Ascending aorta (tissue), 2 donors: ENCODE measurements at places on chromosomes 6 and 20.

DNA sequence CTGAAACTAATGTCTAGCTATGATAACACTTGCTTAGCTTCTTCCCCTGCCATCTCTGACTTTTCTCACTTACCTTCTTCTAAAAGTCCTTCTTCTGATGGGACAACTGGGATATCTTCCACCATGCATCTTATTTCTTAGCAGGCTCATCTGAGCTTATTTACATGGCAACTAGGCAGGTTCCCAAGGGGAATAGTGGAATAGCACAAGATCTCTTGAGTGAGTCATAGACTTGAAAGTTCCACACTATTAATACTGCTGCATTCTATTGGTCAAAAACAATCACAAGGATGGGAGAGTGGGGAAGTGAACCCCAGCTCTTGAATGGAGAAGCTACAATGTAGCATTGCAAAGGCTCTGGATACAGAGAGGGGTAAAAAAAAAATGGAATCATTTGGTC, 142.1 kb downstream of the HAO1 start:
- no peak for DNase-seq

- no peak for DNase-seq
Observed at GRCh38 chr6:152973916-152974315, 8.9 kb downstream of the FBXO5 start.

DNA sequence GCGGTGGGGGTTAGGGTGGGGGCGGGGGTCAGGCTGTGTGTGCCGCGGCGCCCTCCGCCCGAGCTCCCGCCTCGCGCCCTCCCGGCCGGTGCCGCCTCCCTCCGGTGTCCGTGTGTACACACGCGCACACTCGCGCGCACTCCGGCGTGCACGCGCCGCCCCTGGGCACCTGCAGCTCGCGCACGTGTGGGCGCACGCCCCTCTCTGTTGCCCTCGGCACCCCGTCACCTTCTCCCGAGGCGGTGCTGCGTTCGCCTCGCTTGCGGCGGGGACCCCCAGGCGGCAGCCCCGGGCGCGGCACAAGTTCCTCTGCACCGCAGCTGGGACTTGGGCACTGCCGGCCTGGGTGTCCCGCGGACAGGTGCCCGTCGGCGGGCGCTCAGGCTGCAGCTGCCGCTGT, 525 bp downstream of the MACROD2 start:
- DNase-seq: no peak

GRCh38 chr20:33133373-33133941, 34.5 kb upstream of the BPIFA2 start:
- DNase-seq: no peak

DNA sequence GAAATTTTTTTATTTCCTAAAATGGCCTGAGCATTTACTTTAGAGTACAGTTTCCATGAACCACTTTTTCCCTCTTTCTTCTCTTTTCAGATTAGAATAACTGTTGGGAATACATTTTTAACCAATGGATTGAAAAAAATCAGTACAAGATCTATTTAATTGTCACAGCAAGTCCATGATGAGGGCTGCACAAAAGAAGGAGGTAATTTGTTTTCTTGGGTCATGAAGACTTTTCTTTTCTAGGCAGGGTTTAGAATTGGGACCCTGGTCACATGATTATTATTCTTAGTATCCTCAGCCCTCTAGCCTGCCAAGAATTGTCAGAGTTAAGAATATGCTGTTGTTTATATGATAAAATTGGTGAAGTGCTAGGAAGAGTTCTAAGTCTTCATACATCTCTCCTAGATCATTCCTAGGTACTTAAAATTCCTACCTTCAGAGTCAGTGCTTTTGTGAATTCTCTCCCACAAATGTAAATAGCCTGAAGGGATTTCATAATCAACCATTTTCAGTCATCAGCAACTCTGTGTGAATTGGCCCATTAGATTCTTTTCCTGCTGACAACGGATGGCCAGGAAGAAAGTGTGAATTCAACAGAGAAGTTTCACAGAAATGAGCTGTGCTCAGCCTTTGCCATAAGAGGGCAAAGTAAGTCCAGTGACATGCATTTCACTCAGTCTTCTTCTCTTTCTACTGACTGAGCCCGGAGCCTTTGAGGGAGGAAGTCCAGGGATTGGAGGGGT, 32.4 kb upstream of the TPBG start:
- DNase-seq: no peak

DNA sequence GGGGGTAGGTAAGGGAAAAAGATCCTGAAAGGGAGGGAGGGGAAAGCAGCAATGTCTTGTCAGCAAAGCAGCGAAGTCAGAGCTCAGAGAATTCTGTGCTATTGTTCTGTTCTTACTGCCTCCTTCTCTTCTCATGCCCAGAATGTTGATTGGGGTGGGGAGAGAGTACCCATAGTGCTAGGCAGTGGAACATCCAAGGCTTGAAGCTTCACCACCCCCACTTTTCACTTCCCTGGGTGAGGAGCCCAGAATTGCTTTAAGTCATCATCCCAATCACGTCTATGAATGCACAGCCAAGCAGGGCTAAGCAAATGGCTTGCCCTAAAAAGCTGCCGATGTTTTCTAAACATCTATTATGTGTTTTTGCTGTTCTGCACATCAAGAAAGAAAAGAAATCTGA, 16.5 kb downstream of the REPS1 start:
- DNase-seq: no peak

DNA sequence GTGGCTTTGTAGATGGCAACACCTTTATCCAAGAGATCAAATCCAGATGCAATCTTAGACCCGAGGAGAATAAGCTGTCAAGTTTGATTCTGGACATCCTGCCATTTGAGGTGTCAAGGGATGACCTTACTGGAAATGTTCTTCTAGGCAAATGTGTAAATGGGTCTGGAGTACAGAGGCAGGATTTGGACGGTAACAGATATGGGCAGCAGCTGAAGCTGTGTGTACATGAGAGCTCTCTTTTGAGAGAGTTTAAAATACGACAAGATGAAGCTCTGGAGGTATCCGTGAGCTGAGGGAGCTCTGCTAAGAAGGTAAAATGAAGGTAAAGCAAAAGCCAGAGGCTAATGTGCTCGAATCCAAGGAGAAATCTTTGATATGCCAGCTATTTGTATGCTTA, 56.6 kb downstream of the RALGAPA2 start:
- no peak for DNase-seq

DNA sequence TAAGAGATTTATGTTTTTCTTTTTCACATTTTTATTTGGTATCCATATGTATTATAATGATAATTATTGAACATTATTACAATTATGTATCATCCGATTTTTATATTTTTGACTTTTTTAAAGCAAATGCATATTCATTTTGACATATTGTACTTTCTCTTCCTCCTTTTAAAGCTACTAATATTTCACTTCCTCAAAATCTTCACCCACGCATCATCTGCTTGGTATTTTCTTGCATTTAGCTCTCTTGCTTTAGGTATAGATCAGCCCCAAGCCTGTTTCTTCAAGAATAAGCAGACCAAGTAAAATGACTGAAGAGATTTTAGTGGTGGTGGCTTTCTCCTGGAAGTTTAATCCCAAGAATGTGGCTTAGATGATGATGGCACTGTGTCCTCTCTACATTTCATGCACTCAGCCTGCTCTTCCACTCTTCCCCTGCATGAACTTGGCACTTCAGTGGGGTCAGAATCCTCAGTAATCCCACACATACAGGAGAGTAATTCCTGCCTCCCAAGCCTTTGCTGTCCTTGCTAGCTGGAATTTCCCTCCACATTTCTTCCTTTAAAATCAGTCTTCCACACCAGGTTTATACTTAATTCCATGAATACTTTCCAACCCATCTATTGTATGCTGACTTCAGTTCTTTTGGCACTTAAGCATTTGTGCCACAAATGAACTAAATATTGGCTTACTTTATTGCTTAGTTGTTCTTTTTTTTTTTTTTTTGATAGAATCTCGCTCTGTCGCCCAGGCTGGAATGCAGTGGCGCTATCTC, 8.2 kb downstream of the NCOA7 start:
- DNase-seq: no peak

- DNase-seq: no peak
Observed at GRCh38 chr6:22849921-22850320, 280.6 kb downstream of the HDGFL1 start.

DNA sequence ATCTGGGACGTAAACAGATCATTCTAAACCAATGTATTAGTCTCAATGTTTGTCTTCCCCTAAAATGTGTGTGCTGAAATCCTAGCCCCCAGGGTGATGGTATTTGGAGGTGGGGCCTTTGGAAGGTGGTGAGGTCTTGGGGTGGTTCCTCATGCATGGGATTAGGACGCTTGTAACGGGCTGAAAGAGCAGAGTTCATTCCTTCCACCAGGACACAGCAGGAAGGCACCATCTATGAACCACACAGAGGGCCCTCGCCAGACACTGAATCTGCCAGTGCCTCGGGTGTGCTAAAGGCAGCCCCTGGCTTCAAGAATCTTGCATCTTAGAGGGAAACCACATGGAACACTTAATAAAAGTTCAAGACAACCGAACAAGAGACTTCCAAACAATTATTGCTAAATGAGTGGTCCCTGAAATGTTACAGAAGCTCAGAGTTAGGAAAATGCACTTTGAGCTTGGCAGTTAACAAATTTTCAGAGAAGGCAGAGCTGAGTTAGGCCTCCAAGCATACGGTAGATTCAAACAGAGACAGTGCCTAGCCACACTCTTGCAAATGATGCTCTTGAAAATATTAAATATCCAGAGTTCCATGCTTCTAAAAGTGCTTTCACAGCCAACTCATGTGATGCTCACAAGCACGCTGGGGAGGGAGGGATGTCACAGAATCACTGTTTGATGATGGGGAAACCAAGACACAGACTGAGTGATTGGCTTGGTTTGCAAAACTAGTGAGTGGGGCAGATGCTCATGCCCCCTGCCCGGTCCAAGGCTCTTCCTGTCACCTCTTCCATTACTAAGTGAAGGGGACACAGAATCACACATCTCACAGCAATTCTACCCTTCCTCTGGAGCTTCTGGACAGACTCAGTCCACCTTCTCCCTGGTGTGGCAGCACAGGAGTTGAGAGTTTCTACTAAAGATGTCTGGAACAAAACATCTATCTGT, 27.4 kb downstream of the TBC1D7 start:
- DNase-seq: no peak

- DNase-seq: peak; percentile 85
Observed at GRCh38 chr6:149934249-149935156, 7.3 kb upstream of the ULBP2 start.

- DNase-seq: peak; percentile 13
Observed at GRCh38 chr6:16901782-16902181, 140.5 kb upstream of the ATXN1 start.

- no peak for DNase-seq
Observed at GRCh38 chr20:45339084-45339483, 9.1 kb downstream of the SDC4 start.

DNA sequence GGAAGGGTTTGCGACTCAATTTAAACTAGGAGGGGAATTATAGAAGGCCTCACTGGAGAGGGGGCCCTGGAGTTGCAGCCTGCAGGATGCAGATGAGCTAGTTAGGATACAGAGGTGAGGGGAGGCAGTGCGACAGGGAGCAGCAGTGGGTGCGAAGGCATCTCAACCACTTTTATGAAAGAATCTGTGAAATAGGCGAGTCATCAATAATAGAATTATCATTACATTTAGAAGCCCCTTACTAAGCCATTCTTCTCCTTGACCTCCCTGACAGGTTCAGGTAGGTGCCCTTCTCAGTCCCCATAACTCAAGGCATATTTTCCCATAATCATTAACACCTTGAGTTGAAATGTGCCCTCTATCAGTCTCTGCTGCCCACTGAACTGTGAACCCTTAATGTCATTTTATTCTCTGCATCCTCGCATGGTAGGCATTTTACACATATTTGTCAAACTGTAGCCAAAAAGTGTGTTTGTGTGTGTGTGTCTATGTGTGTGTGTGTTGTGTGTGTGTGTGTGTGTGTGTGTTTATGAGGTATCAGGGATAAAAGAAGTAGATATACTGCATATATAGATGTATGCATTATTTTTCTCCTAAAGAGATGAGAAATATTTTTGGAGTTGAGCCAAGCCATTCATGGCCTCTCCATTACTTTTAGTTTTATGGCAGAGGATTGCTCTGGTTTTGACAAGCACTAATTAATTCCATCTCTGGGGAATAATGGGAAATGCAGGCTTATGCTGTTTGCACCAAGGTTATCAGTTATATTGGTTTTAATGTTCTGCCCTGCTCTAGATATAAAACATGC, 898.8 kb downstream of the KIF16B start:
- no peak for DNase-seq

GRCh38 chr6:134999107-134999506, 49.2 kb upstream of the ALDH8A1 start:
- no peak for DNase-seq

GRCh38 chr6:66355471-66355870, 648.4 kb upstream of the EYS start:
- no peak for DNase-seq

- no peak for DNase-seq
Observed at GRCh38 chr6:128400875-128401274, 119.5 kb downstream of the PTPRK start.

- DNase-seq: no peak
Observed at GRCh38 chr6:6052216-6052615, 45.5 kb upstream of the NRN1 start.

DNA sequence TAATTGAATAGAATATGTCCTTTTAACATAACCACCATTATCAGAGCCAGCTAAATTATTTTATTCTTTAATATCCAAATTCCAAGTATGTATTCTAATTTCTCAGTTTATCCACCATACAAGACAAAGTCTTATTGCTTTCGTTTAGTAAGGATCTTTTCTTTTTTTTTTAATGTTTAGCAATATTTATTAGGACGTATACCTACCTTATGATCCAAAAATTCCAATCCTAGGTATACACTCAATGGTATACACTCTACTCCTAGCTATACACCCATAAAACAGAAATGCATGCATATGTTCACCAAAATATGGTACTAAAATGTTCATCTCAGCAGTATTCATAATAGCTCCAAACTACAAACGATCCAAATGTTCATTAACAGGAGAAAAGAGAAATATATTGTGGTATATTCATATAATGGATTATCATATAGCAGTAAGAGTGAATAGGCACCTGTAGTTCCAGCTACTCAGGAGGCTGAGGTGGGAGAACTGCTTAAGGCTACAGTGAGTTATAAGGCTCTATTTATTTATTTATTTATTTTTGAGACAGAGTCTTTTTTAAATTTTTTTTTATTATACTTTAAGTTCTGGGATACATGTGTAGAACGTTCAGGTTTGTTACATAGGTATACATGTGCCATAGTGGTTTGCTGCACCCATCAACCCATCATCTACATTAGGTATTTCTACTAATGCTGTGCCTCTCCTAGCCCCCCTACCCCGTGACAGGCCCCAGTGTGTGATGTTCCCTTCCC, 17.3 kb downstream of the TNFAIP3 start:
- DNase-seq: no peak

- DNase-seq: no peak
Observed at GRCh38 chr6:165910184-165910966, 247.3 kb upstream of the PDE10A start.

GRCh38 chr20:17959257-17959627, 9.4 kb downstream of the SNX5 start:
- DNase-seq: no peak

- no peak for DNase-seq
Observed at GRCh38 chr6:24655215-24655614, 9.2 kb upstream of the KIAA0319 start.

GRCh38 chr6:138503881-138504680, 4.8 kb upstream of the NHSL1 start:
- DNase-seq: no peak

DNA sequence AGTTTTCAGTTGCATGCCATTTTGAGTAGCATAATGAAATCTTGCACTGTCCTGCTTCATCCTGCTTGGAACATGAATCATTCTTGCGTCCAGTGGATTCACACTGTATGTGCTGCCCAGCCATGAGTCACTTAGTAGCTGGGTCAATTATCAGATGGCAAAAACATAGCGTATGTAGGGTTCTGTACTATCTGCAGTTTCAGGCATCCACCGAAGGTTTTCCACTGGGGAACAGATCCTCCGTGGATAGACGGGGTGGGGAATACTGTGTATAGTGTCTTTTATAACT, 61.4 kb downstream of the IL22RA2 start:
- no peak for DNase-seq
